ENCODE measurements at places on chromosomes 5 and 9.

GRCh38 chr5:62395210-62395950 lies 8.3 kb downstream of the DIMT1 start:
- no peaks in the 10 kb centered on the region for H3K4me1 ChIP-seq
- H3K36me3 ChIP-seq = no peaks in the 10 kb centered on the region
- no peaks in the 10 kb centered on the region for H3K27me3 ChIP-seq
- DNase-seq = no peak
- H3K27ac ChIP-seq = no peak overlapping the region

DNA sequence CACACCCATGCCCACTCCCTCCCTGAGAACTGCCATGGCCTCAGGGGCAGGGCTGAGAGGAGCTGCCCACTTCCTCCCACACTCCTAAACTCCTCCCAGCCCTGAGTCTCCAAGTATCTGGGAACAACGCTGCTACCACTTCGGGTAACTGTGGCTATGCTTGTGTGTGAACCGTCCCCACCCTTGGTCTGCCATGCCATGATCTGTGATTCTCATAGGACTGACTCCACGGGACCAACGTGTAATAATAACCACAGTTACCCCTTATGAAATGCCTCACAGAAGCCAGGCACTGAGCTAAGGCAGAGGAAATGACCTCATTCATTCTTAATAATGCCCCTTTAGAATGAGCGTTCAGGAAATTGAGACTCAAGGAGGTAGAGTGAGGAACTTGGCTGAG lies 103.9 kb upstream of the SMIM23 start:
- H3K4me3 ChIP-seq = no peak overlapping the region
- H3K4me1 ChIP-seq = no peaks in the 10 kb centered on the region
- no peaks in the 10 kb centered on the region for H3K27me3 ChIP-seq
- H3K27ac ChIP-seq = no peak overlapping the region

GRCh38 chr5:10936081-10936855 lies 175.2 kb upstream of the DAP start:
- no peaks in the 10 kb centered on the region for H3K4me1 ChIP-seq
- no peaks in the 10 kb centered on the region for H3K27me3 ChIP-seq
- no peaks in the 10 kb centered on the region for H3K36me3 ChIP-seq
- no peak for DNase-seq

DNA sequence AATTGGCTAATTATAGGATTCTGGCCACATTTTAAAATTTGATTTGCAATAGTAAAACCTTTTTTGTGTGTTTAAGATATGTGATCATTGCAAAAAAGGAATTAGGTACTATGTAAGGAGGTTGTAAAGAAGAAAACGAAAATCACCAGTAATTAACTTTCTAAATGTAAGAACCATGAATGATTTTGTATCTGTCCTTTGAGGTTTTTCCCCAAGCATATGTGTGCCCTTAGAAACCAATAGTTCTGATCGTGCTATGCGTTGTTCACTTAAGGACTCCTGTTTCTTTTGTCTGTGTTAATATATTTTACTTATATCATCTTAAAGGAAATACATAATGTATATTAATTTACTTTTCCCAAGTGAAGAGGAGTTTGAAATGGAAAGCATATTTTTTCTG lies 410.2 kb downstream of the PSAT1 start:
- no peaks in the 10 kb centered on the region for H3K27me3 ChIP-seq
- no peak overlapping the region for H3K27ac ChIP-seq
- H3K4me3 ChIP-seq = no peak overlapping the region
- no peaks in the 10 kb centered on the region for H3K36me3 ChIP-seq

DNA sequence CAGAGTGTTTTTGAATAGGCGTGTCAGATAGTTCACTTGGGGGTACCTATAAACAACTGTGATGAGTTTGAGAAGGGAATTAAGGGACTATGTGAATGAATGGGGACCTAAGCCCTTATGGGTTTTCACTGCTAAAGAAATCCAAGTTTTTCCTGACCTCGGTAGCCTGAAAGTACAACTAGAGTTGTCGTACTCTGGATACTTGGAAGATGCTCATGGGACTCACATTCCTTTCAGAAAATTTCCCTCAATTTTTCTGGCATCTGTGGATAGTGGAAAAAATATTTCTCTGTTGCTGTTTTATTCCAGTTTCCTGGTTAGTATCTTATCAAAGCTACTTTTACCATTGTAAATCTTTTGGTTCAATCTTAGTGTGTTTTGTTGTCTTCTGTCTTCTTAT lies 1112.3 kb upstream of the SEMA6A start:
- H3K36me3 ChIP-seq = no peaks in the 10 kb centered on the region
- H3K4me1 ChIP-seq = no peaks in the 10 kb centered on the region

DNA sequence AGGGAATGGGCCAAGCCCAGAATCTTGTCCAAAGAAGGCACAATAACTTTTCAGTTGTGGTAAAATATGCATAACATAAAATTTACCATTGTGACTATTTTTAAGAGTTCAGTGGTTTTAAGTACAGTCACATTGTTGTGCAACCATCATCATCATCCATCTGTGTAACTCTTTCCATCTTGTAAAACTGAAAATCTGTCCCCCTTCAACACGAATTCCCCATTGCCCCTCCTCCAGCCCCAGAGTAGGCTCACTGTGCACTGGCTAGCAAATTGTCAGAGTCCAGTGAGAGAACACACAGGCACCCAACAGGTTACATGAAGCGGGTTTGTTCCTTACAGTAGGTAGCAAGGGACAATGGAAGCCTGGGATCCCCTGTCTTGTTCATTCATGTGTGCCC lies 13.7 kb downstream of the BARX1 start:
- no peaks in the 10 kb centered on the region for H3K4me1 ChIP-seq
- peaks cover 64% of the 10 kb centered on the region for H3K27me3 ChIP-seq
- DNase-seq = no peak
- no peaks in the 10 kb centered on the region for H3K36me3 ChIP-seq
- no peak overlapping the region for H3K4me3 ChIP-seq

DNA sequence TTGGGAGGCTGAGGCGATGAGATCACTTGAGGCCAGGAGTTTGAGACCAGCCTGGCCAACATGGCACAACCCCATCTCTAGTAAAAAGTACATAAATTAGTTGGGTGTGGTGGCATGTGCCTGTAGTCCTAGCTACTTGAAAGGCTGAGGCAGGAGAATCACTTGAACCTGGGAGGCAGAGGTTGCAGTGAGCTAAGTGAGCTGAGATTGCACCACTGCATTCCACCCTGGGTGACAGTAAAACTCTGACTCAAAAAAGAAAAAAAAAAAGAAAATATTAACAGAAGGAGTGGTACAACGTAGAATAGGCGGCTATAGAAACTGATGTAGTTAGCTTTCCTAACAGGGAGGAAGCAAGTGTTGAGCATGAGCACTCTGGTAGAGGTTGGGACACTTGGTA lies 59.9 kb downstream of the PBX3 start:
- H3K4me1 ChIP-seq = no peaks in the 10 kb centered on the region
- no peak overlapping the region for H3K4me3 ChIP-seq
- H3K36me3 ChIP-seq = no peaks in the 10 kb centered on the region
- DNase-seq = peak; percentile 33
- H3K27ac ChIP-seq = no peak overlapping the region
- H3K27me3 ChIP-seq = no peaks in the 10 kb centered on the region

Measured in hepatocyte (in vitro differentiated cells).